ENCODE measurements at places on chromosomes 12 and 14.

DNA sequence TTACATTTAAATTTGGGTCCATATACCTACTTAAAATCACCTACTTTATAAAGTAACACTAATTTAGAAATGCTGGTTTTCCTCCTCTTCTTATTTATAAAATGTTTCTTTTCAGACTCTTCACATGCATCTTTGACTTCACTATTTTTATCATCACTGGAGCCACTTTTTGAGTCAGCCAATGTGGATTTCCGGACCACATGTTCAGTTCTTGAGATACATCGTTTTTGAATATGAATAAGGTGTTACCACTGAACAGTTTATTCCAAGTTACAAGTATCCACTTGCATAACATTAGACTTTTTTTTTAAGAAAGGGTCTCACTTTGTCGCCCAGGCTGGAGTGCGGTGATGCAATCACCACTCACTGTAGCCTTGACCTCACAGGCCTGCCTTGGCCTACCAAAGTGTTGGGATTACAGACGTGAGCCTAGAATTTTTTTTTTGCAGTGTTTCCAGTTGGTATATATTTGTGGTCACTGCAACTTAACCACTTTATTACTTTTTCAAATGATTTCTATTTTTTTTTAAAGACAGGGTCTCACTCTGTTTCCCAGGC, 5.7 kb downstream of the FNTB start:
- DNase-seq, result no peak

DNA sequence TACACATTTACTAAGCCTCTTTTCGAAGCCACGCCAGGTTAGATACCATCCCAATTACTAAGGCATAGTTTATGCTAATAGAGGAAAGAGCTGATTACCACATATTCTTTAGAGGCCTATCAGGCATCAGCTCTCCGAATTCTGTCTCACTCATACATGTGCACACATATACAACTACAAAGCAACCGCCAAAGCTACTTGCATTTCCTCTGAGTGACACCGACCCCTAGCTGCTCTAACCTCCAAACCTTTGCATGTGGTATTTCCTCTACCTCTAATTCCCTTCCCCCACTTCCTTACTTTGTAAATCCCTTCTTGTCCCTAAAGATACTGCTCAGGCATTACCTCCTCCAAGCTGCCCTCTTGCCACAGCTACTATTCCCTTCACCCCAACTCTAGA, 107.2 kb downstream of the DUSP6 start:
- no peak for DNase-seq

DNA sequence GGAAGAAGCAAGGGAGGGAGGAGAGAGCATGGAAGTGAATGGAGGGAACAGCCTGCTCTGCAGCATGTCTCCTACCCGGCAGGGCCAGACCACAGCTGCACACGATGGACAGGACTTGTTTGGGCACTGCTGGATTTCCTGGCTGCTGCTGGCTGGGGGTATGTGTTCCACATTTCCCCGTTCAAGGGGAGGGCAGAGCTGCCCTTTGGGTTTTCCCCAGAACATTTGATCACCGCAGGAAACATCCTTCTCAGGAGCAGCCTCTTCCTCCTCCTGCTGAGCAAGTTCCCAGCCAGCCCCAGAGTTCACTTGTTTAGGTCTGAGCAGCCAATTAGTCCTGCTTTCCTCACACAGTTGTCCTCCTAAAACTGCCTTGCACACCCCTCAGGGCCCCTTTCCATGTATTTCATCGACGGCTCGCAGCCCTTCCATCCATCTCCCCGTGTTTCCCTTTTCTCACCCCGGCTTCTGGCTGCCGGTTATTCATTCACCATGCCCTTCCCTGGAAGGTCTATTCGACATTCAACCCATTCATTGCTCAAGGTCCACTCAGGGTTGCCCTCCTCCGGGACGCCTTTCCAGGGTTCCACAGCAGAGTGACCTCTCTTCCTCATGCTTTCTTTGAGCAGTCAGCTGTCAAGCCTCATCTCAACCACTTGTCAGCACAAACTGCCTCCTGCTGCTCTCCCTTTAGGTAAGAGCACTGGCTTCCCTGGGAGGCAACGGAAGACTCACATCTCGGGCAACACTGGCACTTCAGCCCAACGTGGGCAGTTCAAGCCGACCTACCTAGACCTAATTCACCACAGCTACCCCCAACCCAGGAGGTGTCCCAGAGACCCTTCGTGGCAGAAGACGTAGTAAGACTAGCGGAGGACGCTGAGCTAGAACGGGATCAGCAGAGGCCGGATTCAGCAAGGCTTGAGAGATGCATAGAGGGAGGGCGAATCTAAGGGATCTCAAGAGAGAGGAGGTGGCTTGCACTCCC, 20.1 kb upstream of the ANO2 start:
- DNase-seq, result no peak

- DNase-seq, result no peak
Measured at GRCh38 chr12:4562034-4562657, at the start of gene DYRK4. TSS of gene DYRK4 (plus strand) at chr12:4562208. CDS start at chr12:4562246, 38 bp downstream.

DNA sequence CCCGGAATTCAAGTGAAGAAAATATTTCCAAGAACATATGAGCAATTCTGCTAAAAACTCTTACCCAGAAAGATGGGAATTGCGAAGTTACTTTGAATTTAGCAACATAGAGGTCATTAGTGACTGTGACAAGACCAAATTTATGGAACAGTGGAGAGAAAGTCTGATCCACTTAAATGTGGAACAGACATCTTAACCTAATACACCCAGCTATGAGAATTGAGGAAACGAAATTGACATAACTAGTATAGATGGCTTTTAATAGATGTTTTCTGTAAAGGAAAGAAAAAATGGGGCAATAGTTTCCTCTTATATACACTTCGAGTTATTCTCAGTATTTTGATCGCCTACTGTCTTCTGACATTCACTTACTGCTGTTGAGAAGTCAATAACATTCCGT, 4.6 kb downstream of the OVCH1 start:
- DNase-seq, result no peak

Measured in NCI-H1436 (cell line).